ENCODE measurements at places on chromosomes 13 and 19. TPM values are rescaled to one million over a fixed set of nuclear protein-coding genes. Genes with fewer than 3 reads are reported as not detected.

Gene FZR1
- 27.4 TPM for total RNA-seq

Gene ZNF587B
- 10.2 TPM for total RNA-seq

Gene MISP3
- 15.2 TPM for total RNA-seq

Gene CCNA1
- total RNA-seq: 0.10 TPM

DNA sequence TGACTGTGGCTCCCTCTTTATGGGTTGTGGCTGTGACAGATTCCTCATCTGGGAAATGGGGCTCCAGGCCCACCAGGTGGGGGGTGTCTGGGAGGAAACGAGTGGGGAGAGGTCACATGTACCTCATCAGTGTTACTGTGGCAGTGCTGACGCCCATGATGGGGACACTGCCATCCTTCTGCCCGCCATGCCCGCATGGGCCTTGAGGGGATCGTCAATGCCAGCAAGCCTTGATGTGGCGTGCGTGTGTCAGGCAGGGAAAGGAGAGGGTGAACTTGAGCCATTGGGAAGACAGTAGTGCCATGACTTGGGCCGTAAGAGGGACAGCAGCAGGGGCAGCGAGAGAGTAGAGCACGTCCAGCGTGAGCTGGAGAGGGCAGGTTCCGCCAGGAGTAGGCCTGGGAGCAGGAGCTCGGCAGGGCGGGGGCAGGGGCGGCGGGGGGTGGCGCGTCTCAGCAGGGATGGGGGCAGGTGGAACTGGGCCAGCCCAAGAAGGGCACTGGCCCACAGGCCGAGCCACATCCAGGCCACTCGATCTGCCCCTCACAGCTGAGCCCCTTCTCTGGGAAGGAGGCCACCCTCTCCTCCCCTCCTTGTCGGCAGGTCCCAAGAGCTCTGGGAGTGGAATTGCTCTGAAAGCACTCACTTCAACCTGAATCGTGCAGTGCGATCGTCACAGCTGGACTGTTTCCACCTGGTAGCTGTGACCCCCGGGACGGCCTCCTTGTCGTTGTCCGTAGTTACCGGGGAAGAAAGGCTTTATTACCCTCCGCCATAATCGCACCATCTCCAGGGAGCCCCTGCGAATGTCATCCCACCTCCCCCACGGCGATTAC is 9.9 kb downstream of the KLHL26 start:
- no peak for DNase-seq

- DNase-seq: no peak
Observed at GRCh38 chr19:6416658-6417405, 7.8 kb downstream of the KHSRP start.

GRCh38 chr13:40223585-40223984 is 442.9 kb downstream of the FOXO1 start:
- DNase-seq: no peak

DNA sequence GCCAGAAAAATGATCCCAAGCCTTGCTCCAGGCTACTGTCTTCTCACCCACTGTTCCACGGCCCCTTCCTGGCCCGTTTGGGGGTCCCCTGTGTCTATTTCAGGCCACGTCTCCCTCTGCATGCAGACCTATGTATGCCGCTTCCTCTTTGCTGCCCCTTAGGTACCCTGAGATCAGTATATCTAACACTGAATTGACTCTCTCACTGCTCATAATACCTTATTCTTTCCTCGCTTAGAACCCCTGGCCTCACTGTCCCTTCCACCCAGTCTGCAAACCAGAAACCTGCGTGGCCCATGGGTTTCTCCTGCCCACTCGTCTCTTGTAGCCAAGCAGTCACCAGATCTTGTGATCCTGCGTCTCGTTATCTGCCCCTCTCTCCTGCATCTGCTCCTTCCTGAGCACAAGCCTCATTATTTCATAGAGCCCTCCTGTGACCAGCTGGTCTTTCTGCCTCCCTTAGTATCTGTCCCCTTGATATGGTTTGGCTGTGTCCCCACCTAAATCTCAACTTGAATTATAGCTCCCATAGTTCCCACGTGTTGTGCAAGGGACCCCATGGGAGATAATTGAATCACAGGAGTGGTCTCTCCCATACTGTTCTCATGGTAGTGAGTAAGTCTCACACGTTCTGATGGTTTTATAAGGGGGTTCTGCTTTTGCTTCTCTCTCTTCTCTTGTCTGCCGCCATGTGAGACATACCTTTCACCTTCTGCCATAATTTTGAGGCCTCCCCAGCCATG is 109.0 kb upstream of the RNF113B start:
- DNase-seq: no peak

GRCh38 chr19:15247107-15248014 is 15.1 kb upstream of the EPHX3 start:
- peak; percentile 63 for DNase-seq

DNA sequence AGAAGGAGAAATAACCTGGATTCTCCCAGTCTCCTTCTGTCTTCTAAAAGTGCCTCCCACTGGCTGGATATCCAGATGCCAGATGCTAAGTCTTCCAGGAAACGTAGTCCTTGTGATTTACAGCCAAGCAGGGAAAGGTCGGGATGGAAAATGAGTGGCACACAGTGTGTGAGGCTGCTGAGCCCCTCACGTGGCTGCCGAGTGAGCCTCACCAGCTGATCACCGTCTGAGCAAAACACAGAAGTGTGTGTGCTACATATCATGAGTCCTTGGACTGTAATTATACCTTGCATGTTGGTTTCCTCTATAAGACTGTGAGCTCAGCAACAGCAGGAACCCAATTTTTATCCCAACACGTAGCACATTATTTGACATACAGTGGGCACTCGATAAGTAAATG is 15.1 kb downstream of the LHFPL6 start:
- DNase-seq: no peak

DNA sequence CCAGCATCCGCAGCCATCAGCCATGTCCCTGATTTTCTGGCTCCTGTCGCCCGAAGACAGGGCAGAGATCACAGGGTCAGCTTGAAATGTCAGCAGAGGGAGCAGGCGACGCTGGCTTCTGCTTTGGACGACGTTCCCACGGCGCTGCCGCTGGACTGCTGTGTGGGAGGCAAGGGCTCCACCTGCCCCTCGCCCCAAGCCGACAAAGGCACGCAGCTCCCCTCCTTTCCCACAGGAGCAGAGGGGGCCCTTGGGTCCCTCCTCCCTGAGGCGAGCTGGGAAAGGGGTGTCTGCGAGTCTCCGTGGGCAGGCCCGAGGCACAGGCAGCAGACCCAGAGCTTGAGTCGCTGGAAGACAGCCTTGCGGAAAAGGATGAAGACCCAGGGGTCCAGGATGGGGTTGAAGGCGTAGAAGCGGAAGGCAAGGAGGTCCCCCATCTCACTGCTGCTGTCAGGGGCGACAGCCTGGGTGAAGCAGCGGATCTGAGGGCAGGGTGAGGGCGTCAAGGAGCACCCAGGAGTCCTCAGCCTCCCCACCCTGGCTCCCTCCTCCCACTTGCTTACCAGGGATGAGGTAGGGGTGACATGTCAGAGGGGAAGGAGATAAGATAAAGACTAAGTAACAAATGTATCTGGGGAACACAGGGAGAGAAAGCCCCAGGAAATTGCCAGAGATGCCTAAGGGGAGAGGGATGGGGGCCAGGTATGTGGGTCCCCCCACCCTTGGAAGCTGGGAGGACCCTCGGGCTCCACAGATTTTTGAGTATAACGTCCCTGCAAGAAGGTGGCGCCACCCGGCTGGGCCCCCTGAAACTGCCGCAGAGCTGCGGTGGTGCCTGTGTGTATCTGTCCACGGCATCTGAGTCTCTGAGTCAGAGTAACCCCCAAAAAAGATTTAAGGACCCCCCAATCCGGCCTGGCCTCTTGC is 3.4 kb downstream of the PTGIR start:
- no peak for DNase-seq

DNA sequence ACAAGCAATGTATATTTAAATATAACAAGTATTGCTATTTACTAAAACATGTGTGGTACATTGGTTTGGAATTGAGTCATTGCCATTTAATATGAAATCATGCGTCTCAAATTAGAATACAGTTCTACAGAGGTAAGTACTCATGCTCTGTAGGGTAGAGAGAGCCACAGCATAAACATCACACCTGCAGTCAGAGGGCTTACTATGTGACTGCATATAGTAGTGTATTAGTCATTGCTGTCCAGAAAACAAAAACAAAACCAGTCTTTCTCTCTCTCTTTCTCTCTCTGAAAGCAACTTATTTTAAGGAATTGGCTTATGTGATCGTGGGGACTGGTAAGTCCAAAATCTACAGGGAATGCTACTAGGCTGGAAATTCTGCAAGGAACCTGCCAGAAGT is 370.3 kb downstream of the GPC5 start:
- no peak for DNase-seq

DNA sequence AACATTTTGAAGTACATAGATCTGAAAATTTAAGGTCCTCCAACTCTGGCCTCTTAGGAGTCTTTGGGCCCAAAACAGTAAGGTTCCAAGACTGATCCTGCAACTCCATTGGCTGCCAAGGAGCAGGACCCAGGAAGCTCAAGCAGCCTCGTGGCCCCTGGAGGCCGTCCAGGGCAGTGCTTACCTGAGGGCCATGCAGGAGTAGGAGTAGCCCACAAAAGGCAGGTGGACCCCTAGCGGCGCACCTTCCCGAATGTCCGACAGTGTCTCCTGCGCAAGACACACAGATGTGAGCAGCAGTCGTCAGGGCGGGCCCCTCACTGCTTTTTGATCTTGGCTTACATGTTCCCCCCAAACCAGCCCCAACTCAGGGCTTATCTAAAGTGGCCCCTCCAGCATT is 5.7 kb upstream of the SIX5 start:
- no peak for DNase-seq
